ENCODE measurements at places on chromosomes 1 and 21.
A peak's percentile ranks its signal among the peaks of the same experiment; 100 is the strongest.

DNA sequence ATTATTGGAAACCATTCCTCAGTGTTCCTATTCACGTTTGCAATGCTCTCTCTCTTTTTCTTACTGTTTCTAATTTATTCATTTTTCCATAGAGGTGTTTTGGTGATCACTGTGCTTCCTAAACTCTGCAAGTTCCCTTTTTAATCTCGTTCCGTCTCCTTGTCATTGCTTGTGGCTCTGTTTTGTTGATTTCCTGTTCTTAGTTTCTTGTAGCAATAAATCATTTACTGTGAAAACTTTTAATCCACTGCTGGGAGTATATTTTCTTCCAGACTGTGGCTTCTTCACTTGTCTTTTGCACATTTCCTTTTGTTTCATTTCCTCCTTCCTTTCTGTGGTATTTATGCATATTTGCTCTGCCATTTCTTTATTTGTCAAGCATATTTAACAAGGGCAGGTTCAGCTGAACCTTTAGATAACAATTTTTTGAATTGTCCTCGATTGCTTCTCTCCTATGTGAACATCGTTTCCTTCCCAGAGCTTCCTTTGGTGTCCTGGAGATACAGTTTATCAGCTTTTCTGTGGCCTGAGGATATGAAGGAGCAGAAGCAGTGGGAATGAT is 3.6 kb downstream of the B3GALT5 start:
- DNase-seq: no peak

DNA sequence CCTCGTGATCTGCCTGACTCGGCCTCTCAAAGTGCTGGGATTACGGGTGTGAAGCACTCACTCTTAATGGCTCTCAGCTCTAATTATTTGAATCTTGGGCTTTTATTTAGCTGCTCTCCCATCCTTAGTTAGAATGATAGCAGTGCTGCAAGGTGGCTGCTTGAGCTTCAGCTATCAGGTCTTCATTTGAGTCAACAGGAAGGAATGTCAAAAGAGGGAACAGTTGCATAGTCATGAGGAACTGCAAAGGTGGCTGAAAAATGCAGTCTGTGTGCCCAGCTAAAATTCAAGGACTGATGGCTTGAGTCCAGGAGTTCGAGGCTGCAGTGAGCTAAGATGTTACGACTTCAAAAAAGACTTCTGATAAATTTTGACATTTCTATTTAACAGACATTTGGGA is 55.6 kb downstream of the UCK2 start:
- DNase-seq: no peak

- DNase-seq: no peak
These were observed 108.8 kb downstream of the SYF2 start for GRCh38 chr1:25123551-25123950.

DNA sequence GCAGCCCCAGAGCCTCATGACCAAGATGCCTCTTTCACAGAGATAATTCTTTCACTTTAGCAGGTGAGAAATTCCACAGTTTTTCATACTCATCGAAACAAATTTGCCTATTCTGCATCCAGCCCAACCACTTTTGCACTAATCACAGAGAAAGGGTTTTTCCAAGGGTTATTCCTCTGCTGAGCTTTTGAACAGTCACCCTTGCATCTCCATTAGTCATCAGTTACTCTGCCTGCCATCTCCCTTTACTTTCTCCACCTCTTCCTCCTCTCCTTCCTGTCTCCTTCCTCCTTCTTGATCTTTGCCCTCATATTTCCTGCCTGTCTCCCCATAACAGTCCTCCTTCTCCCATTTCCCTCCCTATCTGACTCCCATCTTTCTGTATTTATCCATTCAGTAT is 43.9 kb downstream of the FH start:
- no peak for DNase-seq

GRCh38 chr1:197319631-197320030 is 51.6 kb downstream of the CRB1 start:
- no peak for DNase-seq

- peak; percentile 80 for DNase-seq
These were observed 17.3 kb downstream of the CRYBG2 start for GRCh38 chr1:26336477-26337205.

DNA sequence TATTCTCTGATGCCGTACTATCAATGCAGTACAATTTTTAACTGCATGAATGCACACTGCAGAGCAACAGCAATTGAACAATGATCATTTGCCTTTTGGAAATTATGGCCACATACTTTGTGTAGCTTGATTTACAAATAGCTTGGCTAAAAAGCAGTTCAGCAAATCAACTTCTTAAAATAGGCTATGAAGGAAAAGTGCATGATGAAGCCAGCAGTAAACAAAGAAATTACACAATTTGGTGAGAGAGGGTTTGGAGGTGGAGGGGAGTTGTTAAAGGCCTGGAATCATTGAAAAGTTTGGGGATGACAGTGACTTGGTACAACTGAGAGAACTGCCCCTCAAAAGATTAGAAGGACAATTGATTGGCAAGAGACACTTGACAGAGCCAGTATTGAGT is 6.5 kb downstream of the PIGM start:
- DNase-seq: no peak

DNA sequence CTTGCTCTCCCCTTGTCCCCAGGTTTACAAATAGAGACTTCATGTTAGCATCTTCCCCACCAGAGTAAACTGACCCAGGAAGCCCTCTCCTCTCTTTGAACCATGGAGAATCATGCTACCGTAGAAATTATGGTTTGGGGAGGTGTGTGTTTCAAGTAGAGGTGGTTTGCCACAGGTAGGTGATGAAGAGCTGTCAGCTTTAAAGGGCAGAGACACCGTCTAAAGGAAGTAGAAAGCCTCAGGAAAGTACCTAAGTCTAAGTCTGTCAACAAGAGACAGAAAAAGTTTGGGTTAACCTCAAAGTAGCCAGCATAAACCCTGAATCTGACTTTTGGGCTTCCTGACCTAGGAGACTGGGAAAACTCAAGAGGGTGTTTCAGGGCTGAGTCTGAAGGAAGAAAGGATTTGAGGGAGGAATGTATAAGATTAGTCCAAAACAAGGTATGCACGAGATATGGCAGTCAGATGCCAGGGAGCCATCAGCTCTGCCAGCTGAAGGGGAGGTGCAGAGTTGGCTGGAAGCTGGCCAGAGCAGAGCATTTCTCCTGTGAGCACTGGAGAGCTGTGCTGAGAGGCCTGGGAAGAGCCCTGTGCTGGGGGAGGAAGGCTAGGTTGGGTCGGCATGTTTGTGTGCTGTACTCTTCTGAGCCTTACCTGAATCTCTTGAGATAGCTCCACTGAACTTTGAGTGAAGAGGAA is 14.3 kb downstream of the ADAMTSL4 start:
- DNase-seq: no peak

DNA sequence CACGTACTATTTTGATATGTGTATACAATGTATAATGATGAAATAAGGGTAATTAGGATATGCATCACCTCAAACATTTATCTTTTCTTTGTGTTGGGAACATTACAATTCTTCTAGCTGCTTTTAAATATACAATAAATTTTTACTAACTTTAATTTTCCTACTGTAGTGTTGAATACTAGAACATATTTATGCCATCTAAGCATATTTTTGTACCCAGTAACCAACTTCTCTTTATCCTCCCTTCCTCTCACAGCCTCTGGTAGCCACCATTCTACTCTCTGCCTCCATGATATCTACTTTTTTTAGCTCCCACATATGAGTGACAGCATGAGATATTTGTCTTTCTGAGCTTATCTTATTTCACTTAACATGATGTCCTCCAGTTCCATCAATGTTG is 468.0 kb downstream of the COL11A1 start:
- DNase-seq: no peak

- DNase-seq: no peak
These were observed 10.4 kb upstream of the SGIP1 start for GRCh38 chr1:66523562-66523961.

DNA sequence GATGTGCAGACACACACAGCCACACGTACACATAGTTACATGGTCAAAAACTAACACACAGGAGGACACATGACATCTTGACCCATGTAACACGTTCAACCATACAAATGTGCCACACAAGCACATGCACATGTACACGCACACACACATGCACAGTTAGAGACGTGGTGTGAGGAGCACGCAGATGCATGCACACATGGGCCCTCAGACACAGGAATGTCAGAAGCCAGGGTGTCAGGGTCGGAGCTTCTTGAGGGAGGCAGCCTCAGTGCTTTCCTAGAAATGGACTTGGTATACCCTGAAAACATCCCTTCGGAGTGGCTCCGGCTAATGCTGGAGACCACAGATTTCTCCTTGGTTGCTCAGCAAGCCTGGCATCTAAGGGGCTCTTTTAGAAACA is 114.3 kb downstream of the DMRTB1 start:
- DNase-seq: no peak

- no peak for DNase-seq
These were observed 47.8 kb upstream of the SYT6 start for GRCh38 chr1:114201486-114201885.

GRCh38 chr1:46153732-46154131 is 21.2 kb upstream of the TSPAN1 start:
- DNase-seq: no peak

DNA sequence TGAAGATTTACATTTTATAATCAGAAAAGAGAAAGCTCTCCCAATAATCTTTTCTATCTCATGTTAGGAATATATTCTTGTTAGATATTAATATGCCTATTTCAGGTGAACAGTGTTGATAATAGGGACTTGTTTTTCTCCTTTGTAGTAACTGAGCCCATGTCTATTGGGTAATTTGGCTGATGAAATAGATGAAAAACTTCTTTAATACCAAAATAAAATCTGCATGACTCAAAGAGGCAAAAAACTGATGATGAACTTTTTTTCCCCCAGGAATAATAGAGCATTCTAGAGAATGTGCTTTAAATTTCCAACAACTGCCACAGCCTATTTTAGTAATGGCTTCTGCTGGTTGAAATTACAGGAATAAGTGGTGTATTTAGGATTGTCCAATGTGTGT is 178.9 kb upstream of the GREM2 start:
- no peak for DNase-seq

DNA sequence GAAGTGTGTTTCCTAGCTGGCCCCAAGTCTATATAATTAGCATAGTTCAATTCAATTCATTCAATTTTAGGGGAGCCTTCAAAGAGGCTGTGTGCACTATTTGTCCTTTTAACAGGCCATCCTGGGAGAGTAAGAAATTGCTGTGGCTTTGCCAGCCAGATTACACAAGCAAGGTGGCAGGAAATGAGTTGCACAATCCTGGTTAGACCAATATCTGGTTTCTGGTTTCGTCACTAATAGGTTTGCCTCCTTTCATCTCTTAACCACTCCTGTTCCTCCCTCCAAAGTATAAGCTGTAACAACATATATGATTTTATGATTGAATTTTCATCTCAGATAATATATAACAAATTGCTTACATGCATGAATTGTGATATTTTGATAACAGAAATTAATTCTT is 84.1 kb upstream of the NEGR1 start:
- no peak for DNase-seq

GRCh38 chr1:31926853-31927660 is 11.1 kb downstream of the PTP4A2 start:
- no peak for DNase-seq

DNA sequence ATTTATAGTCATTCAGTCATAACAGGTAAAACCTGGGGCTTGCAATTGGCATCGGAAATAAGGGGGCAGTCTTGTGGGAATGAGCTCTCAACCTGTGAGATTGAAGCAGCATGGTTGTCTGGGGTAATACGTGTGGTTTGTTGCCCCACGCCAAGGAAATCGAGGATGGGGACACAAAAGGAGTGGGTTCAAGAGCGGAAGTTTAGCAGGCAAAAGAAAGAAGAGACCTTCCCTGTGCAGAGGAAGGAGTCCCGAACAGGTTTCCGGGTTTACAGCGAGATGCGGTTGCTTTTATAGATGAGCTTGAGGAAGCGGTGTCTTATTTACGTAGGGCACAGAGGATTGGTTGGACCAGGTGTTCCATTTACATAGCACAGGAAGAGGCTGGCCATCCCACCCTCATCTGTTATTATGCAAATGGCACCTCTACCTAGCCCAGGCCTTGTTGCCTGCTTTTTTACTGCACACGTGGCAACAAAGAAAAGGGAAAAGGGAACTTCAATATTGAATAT is 37.3 kb downstream of the IFNAR1 start:
- peak; percentile 46 for DNase-seq

GRCh38 chr1:107593501-107594209 is 371.3 kb downstream of the VAV3 start:
- DNase-seq: no peak

DNA sequence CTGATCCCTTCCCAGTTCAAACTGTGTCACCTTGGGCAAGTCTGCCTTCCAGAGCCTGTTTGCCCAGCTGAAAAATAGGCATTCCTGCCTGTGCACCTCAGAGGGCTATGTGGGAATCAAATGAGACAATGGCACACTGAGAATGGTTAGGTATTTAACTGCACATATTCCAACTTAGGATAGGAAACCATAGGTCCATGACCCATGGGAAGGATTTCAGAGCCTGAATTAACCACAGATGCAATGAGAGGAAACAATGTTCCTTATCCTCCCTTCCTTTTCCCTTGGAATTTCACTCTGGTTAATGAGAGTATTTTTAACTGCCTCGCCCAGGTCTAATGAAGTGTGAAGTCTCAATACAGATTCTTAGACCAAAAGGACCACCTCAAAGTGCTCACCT is 12.7 kb downstream of the PAFAH2 start:
- no peak for DNase-seq

- DNase-seq: no peak
These were observed 31.8 kb upstream of the CDC14A start for GRCh38 chr1:100320311-100321099.

- no peak for DNase-seq
These were observed 16.2 kb upstream of the RNPC3 start for GRCh38 chr1:103509250-103509649.

- no peak for DNase-seq
These were observed 75.7 kb downstream of the SPSB1 start for GRCh38 chr1:9368356-9368755.

- DNase-seq: no peak
These were observed 378.5 kb downstream of the SMYD3 start for GRCh38 chr1:246128494-246129069.

GRCh38 chr1:155648207-155649147 is 38.5 kb downstream of the MSTO1 start:
- no peak for DNase-seq

Measured in activated CD8-positive, alpha-beta memory T cell treated with anti-CD3 and anti-CD28 coated beads for 1 hour (primary cell).